ENCODE measurements at places on chromosomes 6 and 20.

- DNase-seq = no peak
Measured at GRCh38 chr20:46134716-46135115, 16.6 kb downstream of the CD40 start.

GRCh38 chr20:47857187-47857568 lies 71.9 kb upstream of the SULF2 start:
- DNase-seq = no peak

DNA sequence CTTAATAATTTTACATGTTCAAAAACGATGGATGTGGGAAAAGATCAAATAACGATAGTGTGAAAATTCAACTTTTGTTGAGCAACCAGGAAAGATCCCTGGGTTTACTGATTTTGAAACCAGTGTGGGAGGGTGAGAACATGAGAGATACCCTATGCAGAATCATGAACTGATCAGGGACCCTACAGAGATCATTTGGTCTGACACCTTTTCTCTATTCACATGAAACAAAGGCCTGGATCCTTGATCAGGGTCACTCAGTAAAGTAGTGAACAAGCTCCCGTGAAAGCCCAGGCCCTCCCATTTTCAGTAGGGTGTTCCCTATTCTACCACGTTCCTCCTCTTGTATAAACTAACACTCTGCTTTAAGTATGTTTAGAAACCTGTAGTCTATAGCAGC lies 60.5 kb upstream of the DUSP22 start:
- DNase-seq = no peak

GRCh38 chr6:14428269-14428668 lies 310.7 kb downstream of the CD83 start:
- DNase-seq = no peak

DNA sequence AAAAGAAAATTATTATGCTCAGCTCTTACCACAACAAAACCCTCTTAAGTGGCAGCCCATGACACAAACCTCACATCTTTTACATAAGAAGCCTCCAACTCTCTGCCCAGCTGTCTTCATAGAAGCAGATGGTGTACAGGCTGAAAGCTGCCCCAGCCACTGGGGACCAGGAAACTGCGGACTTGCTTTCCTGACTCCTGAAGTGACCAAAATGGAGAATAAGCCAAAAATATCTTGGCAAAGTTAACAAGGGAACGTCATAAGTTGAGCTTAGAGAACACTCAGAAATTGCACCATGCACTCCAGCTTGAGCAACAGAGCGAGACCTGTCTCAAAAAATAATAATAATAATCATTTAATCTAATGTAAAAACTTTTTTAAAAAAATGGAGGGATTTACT lies 160.3 kb upstream of the CDYL start:
- DNase-seq = no peak

DNA sequence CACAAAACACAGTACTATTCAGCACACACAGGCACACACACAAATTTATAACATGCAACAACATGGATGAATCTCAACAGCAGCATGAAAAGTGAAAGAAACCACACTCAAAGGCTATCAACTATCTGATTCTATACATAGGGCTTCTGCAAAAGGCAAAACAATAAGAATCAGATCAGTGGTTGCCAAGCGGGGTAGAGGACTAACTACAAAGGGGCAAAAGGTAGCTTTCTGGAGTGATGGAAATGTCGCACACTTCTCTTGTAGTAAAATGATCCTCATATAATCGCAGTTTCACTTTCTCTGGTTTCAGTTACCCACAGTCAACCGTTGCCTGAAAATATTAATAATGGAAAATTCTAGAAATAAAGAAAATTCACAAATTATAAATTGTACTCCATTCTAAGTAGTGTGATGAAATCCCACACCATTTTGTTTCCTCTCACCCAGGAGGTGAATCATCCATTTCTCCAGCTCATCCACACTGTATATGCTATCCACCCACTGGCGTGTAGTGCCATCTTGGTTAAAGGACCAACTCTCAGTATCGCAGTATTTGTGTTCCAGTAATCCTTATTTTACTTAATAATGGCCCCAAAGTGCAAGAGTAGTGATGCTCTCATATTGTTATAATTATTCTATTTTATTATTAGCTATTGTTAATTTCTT lies 12.8 kb upstream of the PLN start:
- DNase-seq = no peak

DNA sequence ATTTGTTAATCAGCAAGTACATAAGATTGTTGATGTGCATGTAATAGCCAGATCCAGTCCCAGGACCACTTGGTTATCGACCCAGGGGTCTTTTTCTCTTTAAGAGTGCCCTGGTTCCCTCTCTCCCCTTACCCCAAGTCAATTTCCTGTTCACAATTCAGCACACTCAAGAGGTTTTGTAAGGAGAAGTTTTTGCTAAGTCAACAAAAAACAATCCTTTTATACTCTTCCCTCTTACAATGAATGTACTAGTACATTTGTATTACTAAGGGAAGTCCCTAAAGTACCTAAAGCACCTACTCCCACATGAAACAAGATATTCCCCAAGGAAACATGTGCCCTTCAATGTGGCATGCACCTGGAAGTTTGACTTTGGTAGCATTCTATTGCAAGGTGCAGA lies 1.6 kb upstream of the NT5DC1 start:
- DNase-seq = no peak

DNA sequence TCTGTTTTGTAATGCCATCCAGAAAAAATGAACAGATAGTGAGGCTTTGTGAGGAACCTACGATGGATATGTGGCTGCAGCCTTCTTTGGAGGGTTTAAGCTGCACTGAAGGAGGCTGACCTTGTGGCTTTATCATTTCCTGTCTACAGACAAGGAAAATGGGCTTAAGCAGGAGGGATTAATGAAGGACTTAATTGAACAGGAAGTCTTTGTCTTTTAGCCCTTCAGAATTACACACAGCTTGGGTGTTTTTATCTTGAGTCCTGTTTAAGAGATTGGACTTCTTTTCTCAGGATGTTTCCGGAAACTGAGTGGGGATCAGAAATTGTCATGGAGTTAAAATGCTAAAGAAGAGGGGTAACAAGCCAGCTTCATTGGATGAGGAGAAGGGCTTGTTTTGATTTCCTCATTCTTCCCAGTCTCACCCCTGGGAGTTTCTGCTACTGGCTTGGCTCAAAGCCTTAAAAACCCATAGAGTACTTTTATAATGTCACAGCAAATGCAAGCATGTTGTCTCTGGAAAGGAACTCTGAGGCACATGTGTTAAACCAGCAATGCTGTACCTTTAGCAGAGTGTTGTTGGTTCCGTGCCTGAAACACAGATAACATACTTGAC lies 193.6 kb downstream of the JARID2 start:
- DNase-seq = no peak

GRCh38 chr20:51437182-51437924 lies 105.2 kb downstream of the NFATC2 start:
- DNase-seq = no peak

DNA sequence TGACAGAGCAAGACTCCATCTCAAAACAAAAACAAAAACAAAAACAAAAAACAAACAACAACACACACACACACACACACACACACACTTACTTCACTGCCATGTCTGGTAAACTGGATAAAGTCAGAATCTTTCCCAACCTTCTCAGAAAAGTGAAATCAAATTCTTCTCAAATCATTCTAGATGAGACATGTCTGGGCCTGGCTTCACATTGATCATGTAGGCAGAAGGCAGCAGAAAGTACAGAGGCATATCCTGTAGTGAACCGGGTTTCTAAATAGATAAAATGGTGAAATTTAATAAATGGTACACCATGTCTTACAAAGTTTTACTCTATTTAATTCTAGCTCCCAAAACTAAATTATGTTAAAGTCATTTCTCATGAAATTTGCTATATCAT lies 14.9 kb upstream of the MRS2 start:
- no peak for DNase-seq

GRCh38 chr6:155861821-155862220 lies 406.2 kb upstream of the NOX3 start:
- no peak for DNase-seq

DNA sequence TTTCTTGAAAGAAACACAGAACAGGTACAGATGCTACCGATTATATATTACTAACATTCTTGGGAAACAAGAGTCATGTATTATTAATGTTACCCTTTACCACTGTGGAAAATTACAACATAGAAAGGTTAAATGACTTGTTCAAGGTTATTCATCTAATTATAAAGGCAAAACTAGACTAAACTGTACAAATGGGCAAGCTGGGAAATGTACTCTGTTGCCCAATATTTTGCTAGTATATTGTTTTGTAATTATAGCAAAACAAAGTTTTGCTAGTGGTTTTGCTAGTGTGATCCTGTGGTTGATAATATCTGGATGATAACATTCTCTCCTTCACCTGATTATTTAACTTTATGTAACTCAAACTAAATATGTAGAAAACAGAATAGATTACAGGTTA lies 96.5 kb downstream of the TINAG start:
- DNase-seq = no peak

DNA sequence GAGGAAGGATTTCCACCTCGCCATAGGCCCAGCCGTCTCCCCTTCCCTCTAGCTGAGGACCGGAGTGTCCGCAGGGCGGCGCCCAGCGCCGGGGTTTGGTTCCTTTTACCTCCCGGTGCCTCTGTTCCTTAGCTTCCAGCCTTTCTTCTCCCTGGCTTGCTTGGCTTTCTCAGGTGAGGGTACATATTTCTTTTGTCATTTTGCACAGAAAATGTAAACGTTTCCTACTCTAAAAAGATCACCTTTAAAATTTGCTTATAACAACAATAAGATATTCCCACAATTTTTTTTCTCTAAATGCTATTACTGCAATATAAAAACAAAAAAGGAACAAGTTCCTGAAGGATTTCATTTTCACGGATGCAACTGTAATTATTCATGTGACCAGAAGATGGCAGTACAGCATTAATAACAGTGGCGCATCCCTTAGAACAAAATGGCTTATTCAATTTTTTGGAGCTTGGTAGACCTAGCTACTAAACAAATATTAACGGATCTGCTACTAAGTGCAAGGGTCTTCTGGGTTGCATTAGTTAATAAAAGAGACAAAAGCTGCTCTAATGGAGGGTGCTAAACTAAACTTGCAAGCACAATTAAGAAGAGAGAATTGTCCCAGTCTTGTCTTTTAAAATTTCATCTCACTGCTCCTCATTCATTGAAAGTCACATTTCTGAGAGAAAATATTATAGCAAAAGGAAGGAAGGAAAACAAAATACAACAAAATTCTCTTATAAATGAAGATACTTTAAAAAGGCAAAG lies 172.9 kb downstream of the ADGRG6 start:
- DNase-seq = no peak

- DNase-seq = no peak
Measured at GRCh38 chr6:151948002-151948743, 140.7 kb downstream of the ESR1 start.

DNA sequence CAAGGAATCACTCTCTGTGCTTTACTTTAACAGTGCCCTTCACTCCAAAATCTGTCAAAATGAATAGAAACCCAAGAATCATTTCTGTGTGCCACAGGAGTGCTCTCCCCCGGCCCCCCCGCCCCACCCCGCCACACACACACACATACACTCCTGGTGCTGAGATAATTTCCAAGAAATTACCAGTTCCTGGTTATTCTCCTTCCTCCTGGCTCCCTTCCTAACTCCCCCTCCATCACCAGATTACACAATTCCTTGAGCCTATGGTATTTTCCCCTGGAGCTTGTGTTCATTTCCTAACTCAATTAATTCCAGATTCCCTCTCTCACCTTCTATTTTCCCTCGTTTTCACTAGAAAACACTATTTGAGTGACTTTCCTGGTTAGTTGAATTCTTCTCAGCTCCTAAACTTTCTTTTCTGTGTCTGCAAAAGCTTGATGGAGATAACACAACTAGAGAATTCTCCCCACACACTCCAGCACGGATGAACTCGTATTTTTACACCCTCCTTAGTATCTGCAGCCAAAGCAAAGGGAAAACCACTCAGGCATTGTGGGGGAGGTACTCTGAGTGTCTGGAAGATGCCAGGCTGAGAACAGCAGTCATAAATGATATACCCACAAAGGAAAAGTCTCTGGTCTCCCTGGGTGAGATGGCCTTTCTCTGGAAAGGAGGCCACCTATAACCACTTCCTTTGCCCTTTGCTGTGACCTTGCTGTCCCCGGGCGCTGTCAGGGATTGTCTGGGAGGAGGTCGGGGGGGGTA lies 1.9 kb upstream of the SLC24A3 start:
- DNase-seq = no peak

GRCh38 chr6:134178161-134179044 lies 126.0 kb upstream of the SLC2A12 start:
- no peak for DNase-seq

DNA sequence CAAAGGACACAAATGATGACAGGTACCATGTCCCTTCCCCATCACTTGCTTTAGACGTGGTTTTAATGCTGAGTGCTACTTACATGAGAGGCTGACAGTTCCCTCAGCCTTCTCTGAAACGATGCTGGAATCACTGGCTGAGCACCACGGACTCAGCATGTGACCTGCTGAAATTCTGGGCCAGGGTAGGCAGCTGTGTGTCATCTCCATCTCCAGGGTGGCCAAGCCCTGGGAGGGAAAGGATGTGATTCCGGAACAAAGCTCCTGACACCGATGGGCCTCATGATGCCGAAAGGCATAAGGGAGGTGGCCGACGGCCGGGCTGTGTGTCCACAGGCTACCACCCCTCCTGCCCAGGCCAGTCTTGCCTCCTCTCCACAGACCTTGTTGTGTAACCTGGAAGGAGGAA lies 184.3 kb upstream of the CST7 start:
- peak; percentile 82 for DNase-seq

DNA sequence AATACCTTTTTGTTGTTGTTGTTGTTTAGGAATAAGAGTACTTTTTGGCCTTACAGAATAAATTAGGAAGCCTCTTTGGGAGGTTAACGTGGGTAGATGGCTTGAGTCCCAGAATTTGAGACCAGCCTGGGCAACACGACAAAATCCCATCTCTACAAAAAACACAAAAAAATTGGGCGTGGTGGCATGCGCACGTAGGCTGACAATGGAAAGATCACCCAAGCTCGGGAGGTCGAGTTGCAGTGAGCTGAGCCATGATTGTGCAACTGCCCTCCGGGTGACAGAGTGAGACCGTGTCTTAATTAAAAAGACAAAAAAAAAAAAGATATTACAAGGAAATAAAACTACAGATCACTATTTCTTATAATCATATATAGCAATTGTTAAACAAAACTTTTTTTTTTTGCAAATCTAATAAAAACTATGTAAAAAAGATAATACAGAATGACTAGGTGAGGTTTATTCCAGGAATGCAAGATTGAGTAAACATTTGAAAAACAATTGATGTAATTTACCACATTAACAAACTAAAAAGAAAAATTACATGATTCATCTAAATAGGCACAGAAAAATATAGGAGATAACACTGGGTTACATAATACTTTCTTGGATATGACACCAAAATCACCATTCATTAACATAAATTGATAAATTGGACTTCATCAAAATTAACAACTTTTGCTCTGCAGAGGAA lies 43.6 kb upstream of the ASCC3 start:
- no peak for DNase-seq

DNA sequence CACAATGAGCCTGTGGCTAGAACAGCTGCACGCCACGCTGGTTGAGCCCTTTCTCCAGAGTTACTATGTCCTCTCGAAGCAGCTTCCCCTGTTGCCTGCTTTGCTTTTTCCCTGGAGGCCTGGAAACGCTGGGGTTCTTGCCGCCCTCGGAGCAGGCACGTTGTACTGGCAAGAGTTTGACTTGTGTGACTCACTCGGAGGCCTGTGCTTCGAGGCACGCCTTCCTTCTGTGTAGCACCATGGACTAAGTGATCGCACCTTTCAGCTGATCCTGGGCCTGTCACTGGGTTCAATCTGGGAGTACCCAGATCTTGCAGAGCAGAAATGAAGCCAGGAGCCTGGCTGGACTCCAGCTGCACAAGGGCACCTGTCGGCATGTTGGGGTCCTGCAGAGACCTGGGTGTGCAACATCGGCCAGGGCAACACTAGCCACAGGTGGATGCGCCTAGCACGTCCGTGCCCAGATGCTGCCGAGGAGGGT lies 5.2 kb downstream of the INSM1 start:
- no peak for DNase-seq

- no peak for DNase-seq
Measured at GRCh38 chr6:154937306-154938220, 57.6 kb upstream of the TIAM2 start.

All from vagina (tissue), 2 donors.